HT1080 (cell line): ENCODE measurements at places on chromosomes 1 and 21.
A peak's percentile ranks its signal among the peaks of the same experiment; 100 is the strongest.

- no peak for DNase-seq
These were observed 58.2 kb downstream of the ARHGEF10L start for GRCh38 chr1:17597651-17598050.

GRCh38 chr1:211017075-211017718 is 116.8 kb downstream of the KCNH1 start:
- peak; percentile 24 for DNase-seq

DNA sequence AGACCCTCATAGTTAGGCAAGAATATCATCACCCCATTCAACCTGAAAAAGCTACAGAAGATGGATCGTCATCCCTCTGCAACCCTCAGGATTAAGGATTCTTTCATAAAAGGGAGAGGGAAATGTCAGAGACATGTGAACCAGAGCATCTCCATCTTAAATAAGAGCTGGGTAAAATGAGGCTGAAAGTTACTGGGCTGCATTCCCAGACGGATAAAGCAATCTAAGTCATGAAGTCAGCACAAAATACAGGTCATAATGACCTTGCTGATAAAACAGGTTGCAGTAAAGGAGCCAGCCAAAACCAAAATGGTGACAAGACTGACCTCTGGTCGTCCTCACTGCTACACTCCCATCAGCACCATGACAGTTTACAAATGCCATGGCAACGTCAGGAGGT is 22.6 kb downstream of the PRDX6 start:
- no peak for DNase-seq

GRCh38 chr1:168301664-168302320 is 21.1 kb downstream of the TBX19 start:
- DNase-seq: peak; percentile 83

GRCh38 chr1:65289449-65289848 is 19.9 kb upstream of the DNAJC6 start:
- DNase-seq: no peak

DNA sequence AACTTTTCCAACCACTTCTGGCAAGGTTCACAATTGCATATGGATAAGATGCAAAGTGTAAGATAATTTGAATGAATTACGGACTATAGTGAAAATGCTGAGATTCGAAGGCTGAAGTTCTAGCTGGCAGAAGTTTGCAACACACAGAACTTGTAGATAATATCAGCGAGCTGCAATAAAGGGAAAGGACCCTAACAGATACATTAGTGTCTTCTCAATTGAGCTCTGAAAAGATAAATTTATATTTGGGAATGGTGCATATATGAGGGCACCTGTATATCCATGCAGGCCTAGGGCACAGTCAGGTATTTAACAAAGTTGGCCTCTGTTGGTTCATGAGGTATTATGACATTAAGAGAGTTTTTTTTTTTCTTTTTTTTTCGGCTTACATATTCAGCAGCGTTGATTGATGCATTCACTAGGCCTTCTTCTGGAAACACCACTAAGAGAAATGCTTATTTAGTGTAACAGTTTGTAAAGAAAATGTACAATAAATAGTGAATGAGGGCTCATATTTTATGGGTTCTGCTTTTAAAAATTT is 2.2 kb downstream of the NFIA start:
- no peak for DNase-seq

- no peak for DNase-seq
These were observed 25.0 kb downstream of the PTGFRN start for GRCh38 chr1:116934586-116935207.

DNA sequence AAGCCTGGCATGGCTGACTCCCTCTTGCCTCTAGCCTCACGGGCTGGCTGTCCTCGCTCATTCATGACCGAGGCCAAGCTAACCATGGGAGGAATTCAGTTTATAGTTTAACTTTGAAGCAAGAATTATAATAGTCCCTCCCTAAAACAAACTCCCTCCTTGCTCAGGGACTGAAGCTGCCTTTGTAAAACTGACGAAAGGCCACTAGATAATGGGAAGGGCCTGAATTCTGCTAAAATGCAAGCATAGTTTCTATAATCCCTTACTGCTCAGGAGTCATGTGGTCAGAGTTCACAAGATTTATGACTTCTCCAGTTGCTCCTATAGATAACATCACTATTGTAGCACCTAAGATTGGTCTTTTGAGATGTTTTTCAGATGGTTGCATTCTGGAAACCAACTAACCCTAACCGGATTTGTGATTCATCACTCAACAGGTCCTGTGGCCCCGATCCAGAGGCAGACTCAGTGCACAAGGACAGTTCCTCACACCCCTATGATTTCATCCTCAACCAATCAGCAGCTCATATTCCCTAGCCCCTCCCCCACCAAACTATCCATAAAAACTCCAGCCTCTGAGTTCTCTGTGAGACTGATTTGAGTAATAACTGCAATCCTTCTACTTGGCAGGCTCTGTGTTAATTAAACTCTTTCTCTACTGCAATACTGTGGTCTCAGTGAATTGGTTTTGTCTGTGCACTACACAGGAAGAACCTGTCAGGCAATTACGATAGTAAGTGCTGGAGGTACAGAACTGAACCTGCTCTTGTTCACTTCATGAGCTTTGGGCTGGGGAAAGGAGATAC is 26.4 kb downstream of the HHIPL2 start:
- DNase-seq: peak; percentile 87

GRCh38 chr1:110674337-110675059 is at the start of gene KCNA3:
KCNA3 (minus strand) TSS chr1:110674940; CDS start chr1:110674809, 131 bp downstream.
- DNase-seq: no peak

DNA sequence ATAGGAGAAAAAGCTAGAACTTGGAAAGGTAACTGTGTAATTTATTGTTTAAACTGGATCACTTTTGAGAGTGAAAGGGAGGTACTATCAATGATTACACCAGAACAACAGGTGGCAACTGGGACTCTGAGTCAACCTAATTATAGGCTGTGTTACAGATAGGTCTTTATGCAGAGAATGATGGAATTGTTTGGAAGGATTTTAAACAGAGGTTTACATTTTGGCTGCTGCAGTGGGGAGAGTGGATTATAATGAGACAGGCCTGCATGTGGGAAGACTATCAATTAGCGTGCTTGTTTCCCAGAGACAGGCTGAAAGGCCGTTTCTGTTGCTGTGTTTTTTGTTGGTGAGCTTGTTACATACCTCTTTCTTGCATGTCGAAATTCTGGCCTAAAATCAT is 432.9 kb downstream of the PLA2G4A start:
- DNase-seq: no peak

DNA sequence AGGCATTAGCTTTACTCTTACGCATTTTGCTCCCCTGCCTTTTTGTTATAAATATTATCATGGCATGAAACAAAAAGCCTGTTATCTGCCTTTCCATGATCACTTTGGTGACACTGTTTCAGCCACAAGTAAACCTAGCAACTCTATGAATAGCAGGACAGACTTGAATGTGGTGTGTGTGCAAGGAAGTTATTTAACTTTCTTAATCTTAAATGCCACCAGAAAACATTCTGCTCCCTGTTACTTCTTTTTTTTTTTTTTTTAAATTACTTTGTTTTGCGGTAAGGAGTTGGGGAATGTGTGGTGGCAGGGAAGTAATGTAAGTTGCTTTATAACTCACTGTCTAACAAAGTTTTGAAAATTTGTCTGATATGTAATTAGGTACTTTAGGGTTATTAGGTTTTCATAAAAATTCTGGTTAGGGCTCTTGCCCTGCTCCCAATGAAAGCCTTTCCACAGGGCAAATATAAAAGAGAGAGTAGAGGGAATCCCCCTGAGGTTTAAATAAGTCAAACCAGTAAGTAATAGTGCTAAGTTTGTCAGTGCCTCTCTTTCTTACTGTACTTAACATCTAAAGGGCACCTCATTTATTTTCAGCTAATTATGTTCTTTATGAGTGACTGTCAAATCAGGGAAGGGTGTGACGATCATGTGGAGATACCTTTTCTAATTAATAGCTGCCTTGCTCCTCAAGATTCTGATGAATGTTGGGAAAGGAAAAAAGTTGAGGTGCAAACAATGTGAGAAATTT is 39.5 kb downstream of the RASAL2 start:
- no peak for DNase-seq

DNA sequence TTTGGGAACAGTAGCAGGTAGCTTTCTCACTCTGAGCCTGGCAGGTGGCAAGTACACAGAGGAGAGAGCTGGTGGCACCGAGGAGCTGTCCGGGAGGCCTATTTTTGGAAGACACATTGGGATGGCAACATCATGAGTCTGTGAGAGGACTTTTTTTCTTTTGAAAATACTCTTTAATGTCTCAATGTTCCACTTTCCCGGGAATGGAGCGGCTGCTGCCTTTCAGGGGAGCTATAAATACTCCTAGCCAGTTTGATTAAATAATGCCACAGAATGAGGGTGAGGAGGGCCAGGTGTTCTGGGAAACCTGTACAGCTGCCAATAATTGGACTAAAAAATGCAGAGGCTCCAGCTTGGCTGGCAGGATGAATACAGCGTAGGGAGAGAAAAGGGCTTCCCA is 93.3 kb upstream of the COG2 start:
- DNase-seq: no peak

DNA sequence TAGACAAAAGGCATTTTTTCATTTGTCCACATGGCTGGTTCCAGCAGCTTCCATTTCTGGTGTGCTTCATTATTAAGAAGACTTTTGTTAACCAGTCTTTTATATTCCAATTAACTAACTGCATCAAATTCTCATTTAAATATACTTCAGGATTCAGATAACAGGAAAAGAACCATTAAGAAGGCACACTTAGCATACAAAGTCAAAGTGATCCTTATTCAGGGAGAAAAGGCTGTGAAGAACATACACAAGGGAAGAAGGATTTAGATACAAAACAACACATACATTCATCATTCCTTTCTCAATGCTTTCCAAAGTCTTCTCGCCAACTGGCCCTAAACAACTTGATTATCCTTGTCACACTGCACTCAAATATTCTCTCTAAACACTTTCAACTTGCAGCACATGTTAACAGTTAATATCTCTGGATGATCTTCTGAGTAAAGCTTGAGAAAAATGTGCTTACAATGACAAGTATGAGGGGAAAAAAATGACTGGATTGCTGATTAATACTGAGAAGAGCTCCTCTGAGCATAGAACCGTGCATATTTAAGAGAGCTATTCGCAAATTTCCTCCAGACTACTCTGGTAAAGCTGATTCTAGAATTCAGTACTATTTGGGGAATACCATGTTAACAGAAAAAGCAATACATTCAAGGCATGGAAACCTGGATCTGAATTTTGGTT is 225.2 kb upstream of the TNR start:
- DNase-seq: no peak

DNA sequence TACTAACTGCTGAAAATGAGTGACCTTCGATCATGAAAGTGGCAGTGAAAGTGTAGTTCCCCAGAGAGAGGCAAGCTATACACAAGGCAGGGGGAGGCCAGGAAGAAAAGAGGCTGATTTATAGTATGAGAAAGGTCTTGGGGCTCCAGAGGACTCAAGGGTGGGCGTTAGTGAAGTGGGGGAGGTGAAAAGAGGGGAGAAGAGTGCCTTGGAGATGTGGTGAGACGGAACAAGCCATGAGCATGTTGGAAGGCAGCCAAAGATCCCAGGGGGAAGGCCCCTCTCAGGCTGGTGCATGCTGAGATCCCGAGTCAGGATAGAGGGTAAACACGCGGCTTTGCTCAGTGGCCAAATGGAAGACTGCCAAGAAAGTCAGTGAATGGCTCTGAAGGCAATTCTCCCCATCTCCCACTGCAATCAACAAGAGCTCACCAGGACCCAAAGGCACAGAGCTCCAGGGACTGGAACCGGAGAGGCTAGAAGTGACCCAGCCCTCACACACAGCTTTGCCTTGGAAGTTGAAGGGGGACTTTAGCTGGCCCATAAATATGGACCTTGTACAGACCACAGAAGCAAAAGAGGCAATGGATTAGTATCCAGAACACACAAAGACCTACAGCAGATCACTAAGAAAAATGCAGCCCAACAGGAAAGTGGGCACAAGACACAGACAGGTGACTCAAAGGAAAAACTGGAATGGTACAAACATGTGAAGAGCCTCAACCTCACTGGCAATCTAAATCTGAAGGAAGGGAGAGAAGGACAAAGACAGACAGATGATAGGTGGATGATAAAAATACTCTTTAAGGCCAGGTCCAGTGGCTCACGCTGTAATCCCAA is 49.6 kb downstream of the HSF2BP start:
- DNase-seq: peak; percentile 78

DNA sequence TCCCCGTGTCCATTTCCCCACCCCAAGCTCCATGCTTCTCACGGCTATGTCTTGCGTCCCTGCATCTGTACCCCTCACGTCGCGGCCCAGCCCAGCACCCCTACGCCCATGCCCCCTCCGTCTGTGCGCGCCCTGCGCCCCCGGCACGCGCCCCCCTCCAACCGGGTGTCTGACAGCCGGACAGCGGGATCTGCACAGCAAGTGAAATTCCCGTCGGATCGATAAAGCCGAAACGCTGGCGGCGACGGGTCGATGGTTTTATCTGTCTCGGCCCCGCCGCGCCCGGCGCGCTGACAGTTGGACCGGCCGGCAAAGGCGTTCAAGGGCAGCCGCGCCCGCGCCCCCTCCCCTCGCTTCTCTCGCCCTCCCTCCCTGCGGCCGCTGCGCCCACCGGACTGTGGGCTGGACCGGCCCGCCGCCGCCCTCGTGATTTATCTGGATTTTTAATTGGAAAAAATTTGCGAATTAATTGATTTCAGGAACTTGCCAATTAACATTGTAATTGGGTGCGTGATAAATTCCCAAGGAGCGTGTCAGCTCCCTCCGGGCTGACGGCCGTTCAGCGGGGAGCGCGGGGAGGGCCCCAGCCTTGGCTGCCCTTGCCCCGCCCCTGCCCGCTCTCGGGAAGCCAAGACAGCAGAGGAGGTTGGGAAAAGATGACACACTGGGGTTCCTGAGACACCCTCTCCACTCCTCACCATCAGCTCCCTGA is 57.1 kb downstream of the TMEM53 start:
- peak; percentile 28 for DNase-seq

DNA sequence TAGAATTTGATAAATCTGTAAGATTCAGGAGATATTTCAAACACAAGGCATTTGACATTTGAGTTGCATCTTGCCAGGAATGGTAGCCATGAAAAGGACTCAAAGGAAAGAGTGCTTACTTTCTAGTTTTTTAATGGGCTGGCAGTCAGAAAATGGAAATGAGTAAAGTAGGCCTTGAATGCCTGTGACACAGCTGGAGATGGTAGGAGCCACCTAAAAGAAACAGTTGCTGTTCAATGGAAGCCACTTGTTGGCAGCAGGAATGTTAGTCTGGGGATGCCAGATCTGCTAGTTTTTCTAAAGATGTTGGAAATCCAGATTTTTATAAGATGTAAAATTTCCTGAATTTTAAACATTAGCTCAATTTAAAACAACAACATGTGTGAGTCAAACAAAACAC is 43.6 kb downstream of the CACHD1 start:
- DNase-seq: no peak

- no peak for DNase-seq
These were observed 30.5 kb downstream of the SLC30A1 start for GRCh38 chr1:211548321-211549091.
